ENCODE measurements at places on chromosomes 16 and 17.

DNA sequence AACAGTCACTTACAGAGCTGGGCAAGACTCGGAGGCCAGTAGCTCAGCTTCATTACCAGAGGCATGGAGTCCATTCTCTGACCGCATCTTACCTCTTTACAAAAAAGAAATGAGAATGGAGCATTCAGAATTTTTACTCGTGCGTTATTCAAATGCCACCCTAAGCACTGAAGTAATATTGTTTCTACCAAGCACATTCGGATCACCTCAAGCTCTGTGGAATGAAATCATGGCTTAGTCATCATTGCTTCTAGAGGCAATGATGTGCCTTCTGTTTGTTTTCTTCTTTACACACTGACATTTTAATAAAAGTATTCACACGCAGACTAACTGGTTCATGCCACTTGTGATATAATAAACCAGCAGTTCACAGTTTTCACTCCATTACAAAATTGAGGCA, 206.8 kb downstream of the PHKB start:
- DNase-seq = no peak

GRCh38 chr16:79662669-79663313, 62.3 kb upstream of the MAF start:
- no peak for DNase-seq

- no peak for DNase-seq
Measured at GRCh38 chr17:76496464-76496863, 4.8 kb downstream of the RHBDF2 start.

- no peak for DNase-seq
Measured at GRCh38 chr17:72816406-72816805, 276.1 kb downstream of the SLC39A11 start.

- peak; percentile 65 for DNase-seq
Measured at GRCh38 chr17:40312131-40312731, 3.3 kb downstream of the RARA start.

- no peak for DNase-seq
Measured at GRCh38 chr16:90053902-90054500, 23.1 kb downstream of the PRDM7 start.

DNA sequence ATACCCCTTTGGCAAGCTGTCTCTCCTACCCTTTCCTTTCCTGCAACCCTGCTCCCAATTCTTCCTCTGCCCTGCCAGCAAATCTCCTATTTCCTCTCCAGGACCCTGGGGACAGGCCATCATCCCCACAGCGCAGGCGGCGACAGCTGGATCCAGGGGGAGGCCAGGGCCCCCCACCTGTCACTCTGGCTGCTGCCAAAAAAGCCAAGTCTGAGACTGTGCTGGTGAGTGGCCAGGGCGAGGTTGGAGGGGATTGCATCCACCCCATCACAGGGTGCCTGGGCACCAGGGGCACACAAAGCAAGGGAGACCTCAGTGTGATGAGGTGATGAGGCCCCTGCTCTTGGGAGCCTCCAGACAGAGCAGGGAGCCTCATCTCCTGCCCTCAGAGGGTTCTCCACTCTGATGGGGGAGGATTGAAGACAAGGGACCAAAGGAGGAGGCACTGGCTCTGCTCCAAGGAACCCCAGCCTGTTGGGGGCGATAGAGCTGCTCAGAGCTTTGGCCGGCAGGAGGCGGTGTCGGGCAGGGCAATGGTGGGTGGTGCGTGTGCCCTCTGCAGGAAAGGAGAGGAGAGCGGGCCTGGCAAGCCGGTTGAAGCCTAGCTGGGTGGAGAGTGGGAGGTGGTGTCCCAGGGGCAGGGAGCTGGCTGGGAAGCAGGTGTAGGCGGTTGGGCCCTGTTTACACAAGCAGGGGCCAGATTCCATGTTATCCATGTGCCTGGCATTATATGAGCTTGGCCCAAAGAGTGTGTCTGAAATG, 15.6 kb upstream of the PDK2 start:
- DNase-seq = no peak

GRCh38 chr16:66622863-66623262, 18.4 kb downstream of the CMTM3 start:
- DNase-seq = no peak

GRCh38 chr17:71273441-71273840, 847.4 kb upstream of the SOX9 start:
- DNase-seq = no peak

GRCh38 chr17:40419559-40420331, 2.0 kb upstream of the TOP2A start:
- DNase-seq = peak; percentile 39

DNA sequence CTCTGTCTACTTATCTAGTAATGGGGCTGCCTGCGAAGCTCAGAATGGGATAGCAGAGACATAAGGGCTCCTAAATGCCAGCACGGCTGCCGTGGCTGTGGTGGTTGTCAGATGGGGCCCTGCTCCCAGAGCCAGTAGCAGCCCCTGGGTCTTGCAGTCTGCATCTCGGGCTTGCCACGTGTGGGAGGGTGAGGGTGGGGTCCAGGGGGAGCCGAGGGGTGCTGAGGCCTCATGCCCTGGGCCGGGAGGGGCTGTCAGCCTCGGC, 88.8 kb upstream of the GSE1 start:
- DNase-seq = no peak

GRCh38 chr16:87735270-87736007, 30.3 kb downstream of the KLHDC4 start:
- no peak for DNase-seq

- DNase-seq = no peak
Measured at GRCh38 chr17:28071891-28072606, 29.6 kb downstream of the NLK start.

DNA sequence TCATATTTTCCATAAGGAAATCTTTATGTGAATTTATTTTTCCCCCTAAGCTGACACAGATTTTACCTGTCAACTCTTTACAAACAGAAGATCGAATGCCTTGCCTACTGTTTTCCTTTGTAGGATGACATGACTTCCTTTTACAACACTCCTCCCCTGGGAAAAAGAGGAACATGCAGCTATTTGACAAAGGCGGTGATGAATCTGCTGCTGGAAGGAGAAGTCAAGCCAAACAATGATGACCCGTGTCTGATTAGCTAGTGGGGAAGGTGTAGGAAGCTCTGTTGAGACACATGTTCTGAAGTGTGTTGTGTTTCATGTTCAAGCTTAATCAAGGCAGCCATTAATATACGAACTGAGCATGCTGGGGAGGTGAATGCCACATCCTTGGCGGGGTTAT, 238.0 kb downstream of the PHKB start:
- no peak for DNase-seq

- no peak for DNase-seq
Measured at GRCh38 chr16:80852261-80852872, 48.0 kb upstream of the CDYL2 start.

- DNase-seq = no peak
Measured at GRCh38 chr17:44367231-44367979, 3.8 kb upstream of the FAM171A2 start.

DNA sequence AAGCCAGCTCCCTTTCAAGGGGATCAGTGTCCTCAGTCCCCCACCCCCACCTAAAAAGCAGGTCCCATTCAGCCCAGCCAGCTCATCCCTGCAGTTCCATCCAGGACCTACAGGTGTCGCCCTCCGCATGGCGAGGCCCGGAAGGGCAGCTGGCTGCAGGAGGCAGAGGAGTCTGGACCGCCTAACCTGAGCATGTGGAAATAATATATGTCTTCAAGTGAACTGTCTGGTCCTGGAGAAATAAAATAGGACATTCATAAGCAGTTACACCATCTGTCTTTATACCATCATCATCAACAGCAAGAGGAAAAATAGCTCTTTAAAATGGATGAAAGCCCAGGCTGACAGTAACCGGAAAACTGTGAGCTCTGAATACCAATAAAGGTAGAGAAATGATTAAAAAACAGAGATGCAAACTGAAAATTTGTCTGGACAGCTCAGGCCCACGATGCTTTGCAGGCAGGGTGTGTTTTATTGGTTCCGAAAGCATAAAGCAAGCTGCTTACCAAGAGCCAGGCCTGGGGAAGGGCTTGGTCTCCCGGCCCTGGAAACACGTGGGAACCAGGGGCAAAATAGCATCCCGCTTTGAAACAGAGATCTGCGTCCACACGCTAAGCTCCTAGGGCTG, 215.2 kb downstream of the ZFHX3 start:
- DNase-seq = peak; percentile 39

- DNase-seq = no peak
Measured at GRCh38 chr17:83053739-83054451, 25.5 kb upstream of the METRNL start.

GRCh38 chr17:70168044-70168976, 1.0 kb upstream of the KCNJ2 start:
- peak; percentile 25 for DNase-seq

DNA sequence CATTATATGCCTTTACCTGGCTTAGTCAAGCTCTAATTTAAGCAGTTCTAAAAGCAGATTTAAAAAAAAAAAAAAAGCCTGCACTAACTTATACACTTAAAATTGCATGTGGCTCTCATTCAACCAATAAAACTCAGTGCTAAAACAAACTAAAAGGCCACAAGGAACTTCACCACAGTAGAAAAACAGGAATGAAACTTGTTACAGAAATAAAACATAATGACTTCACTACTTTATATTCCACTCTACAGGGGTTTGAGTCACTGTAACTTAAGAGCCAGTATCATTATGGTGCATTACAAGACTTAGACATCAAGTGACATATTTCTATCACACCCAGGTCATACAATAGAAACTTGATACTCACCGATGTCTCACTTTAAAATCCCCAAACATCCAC, 11.1 kb downstream of the CA10 start:
- no peak for DNase-seq

DNA sequence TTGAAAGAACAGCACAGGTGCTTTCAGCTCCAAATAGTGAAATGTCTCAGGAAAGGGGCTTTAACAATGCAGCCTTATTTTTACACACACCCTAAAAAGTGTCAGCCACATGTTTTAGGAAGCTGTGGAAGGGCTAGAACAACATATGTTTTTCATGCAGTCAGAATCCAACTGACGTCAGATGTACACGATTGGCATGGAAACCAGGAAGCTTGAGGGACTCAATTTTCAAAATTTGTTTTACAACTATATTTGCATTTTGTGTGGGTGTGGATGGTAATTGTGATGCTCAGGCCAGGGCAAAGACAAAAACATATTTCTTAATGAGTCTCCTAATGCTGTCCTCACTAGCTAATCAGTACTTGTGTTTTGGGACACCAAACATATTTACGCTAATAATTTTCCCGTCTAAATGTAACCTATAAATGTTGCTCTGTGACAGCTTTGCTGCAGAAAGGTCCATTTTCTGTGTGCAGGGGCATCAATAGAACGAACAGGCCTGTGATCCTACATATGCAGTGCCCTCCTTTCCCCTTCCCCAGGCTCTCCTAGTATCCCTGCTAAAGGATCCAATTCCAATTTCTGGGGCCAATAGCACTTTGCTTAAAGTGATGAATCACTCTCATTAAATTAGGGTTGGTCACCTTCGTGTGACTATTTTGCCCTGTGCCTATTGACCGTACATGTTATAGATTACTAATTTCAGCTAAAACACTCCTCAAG, 434.0 kb upstream of the CDH5 start:
- no peak for DNase-seq

DNA sequence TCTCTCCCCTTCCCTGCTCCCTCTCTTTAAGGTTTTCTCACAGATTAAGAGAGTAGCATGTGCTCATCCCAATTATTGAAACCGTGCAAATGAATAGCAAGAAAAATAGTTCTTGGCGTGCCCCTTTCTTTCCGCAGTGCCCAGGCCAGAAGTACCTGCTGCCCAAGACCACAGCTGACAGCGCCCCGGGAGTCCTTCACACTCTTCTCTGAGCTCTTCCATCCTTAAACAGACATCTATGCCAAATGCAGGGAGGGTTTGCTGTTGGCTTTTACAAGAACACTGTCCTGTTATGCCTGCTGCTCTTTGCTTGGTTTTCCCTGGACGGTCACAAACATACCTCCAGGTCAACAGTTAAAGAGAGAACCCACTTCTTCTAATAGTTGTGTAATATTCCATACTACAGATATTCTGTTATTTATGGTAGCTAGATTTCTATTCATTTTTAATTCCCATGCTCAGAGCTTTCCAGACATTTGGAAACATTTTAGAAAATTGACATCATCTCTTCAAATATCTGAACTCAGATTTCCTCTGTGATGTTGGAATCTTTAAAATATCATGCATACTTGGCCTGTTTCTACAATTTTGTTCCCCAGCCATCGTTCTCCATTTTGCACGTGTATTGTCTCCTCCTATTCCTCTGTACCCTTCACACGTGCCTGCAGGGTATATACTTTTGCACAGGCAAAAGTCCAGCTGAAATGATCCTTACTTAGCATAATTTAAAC, 416.7 kb downstream of the WWOX start:
- no peak for DNase-seq

DNA sequence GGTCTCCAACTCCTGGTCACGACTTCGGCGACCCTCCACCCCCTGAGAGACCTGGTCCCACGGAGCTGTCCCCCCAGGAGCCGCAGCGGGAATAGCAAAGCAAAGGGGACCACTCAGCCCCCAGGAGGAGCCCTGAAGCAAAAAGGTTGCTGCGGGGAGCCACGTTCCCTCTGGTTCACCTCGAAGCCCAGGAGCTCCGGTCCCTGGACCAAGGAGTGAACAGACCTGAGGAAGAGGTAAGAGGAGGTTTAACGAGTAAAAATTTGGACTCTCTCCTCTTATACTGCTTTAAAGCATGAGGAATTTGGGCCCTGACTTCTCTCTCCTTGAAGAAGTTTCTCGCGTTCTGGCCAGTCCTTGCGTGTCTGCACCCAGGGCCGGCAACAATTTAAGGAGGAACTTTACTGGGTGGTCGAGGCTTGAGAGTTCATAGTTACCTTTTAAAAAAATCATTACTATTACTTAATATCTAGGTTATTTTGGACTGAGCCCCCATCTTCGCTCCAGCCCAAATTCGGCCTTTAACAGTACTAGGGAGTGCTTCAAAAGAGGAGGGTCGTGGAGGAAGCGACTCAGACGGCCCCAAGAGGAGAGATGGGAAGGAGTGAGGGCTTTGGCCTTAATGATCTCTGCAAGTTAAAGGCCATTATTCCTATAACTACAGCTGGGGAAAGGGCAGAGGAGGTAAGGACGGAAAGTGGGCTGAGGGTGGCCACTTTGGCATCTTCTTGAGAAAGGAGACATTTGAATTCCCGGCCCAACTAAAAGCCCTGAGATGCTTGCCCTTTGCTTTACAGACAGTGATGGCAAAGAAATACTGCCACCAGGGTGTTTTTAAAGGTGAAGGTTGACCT, 16.9 kb upstream of the HOXB9 start:
- no peak for DNase-seq

DNA sequence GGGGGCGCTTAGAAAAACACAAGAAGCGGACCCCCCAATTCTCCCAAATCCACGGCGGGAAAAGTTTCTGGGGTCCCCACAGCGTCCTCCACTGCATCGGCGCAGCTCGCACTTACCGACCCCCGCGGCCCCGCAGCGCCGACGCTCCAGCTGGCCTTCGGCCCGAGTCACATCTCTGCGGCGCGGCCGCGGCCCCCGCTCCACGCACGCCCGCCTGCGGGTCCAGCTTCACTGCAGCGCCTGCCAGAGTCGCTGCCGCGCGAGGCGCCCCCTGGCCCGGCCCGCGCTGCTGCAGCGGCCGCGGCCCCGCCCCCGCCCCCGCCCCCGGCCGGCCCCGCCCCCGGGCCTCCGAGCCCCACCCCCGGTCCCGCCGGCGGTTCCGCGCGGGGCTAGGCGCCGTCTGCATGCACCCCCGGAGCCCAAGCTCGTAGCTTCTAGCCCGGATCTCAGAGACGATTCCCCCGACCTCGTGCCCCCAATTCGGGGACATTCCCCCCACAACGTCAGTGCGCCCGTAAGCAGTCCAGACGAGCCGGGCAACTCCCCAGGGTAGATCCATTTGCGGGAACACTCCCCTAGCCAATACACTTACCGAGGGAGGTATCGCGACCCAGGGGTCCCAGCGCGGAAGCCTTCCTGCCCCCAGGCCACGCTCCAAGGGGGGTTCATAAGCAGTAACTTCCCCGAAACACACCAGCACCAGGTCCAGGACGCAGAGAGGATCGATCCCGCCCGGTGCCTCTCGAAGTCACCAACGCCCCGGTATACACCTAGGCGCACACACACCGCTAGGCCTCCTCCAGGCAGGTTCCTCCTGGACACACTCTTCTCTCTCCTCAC, at the start of gene GPRC5B:
Gene GPRC5B (minus strand): TSS at position 238 of the 840 bp plus-strand sequence. CDS start 12,003 bp downstream, outside the sequence.
- DNase-seq = no peak
